ENCODE measurements at places on chromosomes 13 and 19.
A peak's percentile ranks its signal among the peaks of the same experiment; 100 is the strongest.

GRCh38 chr19:13861392-13861713, 15.6 kb upstream of the NANOS3 start:
- no peak for DNase-seq

DNA sequence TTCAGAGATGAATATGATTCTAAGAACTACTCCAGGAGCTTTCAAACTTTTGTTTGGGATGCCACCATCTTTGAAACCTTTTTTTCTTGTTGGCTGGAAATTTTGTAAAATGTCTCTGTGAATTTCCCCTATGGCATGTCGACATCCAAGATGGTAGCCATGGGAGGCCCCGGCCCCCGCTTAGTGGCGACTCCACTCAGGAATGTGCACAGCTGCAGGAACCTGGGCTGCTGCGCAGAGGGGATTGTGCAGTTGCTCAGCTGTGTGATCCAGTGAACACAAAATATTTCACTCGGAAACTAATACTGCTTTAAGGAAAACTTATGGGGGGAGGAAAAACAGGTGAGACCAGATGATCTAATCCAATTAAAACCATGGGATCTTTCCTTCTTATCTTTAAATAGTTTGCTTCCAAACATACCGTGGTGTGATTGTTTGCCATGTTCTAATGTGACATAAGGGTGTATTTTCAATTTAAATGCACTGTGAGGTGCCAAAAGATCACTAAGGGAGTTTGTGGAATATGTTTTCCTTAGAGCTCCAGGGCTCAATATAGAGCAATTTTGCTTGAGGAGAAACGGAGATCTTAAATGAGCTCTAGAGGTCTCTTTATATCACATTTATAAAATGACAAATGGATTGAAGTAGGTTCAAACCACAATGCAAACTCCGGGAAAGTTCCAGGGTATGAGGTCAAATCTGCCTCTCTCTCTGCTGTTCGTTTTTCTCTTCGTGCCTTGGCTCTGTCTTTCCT, 497.7 kb downstream of the FGF9 start:
- DNase-seq, result no peak

DNA sequence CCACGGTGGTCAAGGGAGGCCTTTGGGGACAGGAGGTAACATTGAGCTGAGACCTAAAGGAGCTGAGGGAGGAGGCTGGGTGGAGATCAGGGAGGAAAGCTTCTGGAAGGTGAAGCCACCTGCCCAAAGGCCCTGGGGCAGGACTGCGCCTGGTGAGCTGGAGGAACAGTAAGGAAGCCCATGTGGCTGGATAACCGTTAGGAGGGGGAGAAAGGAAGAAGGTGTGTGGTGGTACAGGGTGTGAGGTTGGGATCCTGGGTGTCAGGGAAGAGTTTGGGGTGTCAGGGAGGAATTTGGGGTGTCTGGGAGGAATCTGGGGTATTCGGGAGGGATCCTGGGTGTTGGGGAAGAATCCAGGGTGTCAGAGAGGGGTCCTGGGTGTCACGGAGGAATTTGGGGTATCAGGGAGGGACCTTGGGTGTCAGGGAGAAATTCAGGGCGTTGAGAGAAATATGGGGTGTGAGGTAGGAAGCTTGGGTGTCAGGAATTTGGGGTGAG, 695 bp downstream of the TICAM1 start:
- no peak for DNase-seq

DNA sequence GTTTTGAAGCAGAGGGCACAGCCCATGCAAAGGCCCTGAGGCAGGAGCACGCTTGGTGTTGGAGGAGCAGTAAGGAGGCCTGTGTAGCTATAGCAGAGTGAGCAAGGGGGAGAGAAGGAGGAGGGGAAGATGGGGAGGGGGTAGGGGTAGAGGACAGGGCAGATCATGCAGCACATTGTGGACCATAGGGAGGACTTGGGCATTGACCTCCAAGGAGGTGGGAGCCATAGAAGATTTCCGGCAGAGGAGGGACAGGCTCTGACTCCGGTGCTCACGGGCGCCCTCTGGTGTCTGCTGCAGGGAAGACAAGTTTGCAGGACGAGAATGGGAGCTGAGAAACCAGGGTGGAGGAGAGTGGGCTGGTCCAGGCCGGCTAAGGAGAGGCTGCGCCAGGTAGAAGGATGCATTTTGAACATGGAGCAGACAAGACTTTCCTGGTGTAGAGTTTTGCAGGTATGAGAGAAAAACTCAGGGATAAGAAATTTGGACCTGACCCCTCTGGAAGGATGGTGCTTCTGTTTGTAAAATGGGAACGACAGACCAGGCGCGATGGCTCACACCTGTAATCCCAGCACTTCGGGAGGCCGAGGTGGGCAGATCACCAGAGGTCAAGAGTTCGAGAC, 13.7 kb upstream of the CREB3L3 start:
- peak; percentile 76 for DNase-seq

DNA sequence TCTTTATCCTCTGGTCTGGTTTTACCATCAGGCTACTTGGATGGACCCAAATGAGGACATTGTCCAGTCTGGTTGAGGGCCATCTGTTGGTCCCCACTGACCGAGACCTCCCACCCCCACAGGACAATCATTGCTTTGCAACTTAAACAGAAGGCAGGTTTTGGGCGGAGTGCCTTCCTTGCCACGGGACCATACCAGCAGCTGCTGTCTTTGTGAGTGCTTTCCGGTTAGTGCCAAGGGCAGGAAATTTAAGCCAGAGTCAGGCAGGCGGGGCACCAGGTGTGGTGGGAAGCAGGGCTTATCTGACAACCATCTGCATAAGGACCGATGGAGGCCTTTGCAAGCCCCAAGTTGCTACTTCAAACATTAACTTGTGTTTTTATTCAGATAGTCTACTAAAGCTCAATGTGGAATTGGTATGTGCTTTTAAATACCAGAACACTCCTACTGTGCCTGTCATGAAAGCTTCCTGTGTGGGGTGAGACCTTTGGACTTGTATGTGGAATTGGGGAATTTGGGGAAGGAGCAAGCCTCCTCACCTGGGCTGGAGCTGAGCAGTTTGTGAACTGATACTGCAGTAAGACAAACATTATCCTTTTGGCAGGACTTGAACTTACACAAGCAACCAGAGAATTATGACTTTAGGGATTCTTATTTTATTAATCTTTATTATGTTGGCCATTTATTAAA, 39.3 kb upstream of the UBE2L5 start:
- no peak for DNase-seq

- DNase-seq, result no peak
Measured at GRCh38 chr13:41709511-41709910, 251.4 kb downstream of the VWA8 start.

DNA sequence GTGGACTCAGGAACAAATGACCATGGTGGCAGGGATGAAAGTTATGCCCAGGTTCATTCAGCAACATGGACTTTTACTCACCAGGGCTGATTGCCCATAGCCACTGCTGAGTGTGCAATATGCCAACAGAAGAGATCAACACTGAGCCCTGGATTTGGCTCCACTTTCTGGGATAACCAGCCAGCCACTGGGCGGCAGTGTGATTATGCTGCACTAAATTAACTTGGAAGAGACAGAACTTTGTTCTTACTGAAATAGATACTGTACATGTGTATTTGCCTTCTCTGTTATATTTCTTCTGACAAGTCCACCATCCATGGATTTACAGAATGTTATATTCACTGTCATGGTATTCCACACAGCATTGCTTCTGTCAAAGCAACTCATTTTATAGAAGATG, 257.4 kb downstream of the TDRD3 start:
- no peak for DNase-seq

DNA sequence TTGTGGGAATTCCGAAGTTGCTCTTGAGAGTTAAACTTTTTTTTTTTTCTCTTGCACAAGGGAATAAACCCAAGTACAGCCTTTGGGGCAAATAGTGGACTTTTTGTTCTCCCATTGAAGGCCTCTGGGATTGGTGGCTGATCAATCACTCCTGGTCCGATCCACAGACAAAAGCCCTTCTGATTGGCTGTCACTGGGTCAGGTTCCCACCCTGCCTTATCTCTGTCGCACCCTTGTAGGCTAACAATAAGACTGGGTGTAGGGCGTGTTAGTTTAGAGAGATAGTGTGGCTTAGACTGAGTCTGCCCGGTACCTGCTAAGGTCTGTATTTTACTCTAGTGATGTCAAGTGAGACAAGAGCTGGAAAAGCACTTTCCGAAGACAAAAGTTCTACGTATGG, 380.8 kb downstream of the NDFIP2 start:
- no peak for DNase-seq

DNA sequence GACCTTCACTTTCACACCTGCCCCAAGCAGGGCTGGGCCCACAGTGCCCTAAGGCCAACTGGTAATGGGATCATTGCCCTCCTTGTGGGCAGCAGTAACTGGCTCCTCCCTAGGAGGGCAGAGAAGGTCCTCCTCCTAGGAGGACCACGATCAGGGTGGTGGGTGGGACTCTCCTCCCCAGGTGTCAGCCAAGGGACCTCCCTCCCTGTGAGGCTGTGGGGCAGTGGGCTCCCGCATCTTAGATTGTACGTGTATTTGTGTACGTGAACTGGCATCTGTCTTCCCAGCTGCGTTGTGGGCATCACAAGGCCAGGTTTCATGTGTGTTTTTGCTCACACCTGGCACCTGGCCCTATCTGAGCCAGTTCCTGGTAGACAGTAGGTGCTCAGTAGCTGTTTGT, 111.8 kb downstream of the SOX1 start:
- no peak for DNase-seq

DNA sequence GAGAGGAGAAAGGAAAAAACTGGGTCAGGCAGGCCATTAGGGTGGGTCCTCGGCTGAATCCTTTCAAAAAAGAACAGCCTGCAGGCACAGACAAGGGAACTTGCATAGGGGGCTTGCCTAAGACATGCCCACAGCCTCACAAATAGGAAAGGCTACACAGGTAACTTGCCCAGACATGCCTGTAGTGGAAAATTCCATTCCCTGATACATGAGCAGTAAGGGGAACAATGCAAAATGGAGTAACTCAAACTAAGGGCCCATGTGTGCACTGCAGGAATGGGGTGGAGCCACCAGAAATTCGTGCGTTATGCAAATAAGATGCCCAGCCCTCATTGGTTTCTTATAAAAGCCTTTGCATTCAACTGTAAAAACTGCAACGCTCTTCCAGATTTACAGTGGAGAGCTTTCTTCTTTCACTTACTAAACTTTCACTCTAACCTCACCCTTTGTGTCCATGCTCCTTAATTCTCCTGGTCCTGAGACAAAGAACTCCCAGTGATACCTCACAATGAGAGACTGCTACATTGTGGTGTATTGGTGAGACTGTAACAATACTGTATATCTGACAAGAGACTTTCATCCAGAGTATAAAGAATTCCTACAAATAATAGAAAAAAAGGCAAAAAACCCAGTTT, 59.5 kb upstream of the SLITRK1 start:
- no peak for DNase-seq

DNA sequence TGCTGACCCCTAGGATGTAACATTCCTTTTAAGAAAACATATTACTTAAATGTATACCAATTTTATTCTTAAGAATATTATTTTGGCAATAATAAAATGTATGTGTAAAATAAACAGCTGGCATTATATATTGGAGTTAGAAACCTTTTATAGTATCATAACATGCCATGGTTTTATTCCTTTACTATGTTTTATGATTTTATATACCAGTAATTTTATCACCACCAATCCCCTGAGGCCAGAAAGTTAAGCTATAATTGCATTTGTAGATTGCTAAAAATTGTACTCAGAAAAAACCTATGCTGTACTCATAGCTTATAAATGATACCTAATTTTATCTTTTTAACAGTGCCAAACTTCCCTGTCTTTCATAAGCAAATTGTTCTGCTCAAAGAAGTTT, 17.9 kb downstream of the GPALPP1 start:
- DNase-seq, result no peak

GRCh38 chr19:5356918-5357317, 16.3 kb upstream of the PTPRS start:
- no peak for DNase-seq

- no peak for DNase-seq
Measured at GRCh38 chr13:60837806-60838205, 440.8 kb downstream of the TDRD3 start.

DNA sequence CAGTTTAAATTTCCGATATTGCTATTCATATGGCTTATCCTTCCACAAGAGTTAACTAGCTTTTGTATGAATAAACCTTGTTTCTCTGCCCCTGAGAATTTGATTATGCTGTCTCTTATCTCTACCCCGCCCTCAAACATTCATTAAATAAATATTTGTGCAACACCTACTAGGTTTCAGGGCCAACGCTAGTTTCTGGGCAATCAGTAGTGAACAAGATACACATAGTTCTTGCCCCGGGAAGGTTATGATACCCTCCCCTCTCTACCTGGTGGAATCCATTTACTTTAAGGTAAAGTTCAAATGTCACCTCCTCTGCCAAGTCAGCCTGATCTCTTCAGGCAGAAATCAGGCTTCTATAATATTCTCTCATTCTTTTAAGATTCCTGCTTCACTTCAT, 16.6 kb upstream of the USP12 start:
- DNase-seq, result no peak

GRCh38 chr13:26133851-26134250, 82.0 kb upstream of the SHISA2 start:
- no peak for DNase-seq

DNA sequence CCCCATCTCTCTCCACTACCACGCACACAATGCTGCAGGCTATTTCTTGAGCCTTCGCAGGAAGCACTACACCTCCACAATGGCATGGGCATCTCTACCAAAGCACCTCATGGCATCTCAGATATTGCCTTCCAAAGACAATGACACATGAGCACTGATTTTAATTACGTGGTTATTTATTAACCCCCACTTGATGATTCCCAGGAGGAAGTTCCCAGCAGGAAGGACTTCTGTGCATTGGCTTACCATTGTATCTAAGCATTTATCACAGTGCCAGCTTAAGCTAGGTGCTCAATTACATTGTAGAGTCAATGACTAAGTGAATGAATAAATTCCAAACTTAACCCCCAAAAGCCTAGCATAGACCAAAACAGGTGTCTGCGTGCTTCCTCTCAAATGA, 101.4 kb downstream of the ABCC4 start:
- DNase-seq, result no peak

DNA sequence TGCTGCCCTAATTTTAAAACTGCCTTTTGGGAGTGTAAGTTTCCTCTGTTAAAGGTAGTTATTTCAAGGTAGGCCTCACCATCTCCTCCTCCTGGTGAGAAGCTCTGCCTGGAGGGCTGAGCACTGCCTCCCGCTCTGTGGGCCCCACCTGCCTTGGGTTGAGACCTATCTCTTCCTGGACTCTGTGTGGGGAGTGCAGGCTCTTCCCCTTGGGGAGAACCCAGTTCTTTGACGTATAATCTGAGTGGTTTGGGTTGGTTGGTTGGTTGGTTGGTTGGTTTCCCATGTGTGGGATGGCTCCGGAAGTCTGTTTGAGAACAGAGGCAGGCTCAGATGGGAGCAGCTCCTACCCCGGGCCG, 39.1 kb downstream of the ACTN4 start:
- DNase-seq, result no peak

DNA sequence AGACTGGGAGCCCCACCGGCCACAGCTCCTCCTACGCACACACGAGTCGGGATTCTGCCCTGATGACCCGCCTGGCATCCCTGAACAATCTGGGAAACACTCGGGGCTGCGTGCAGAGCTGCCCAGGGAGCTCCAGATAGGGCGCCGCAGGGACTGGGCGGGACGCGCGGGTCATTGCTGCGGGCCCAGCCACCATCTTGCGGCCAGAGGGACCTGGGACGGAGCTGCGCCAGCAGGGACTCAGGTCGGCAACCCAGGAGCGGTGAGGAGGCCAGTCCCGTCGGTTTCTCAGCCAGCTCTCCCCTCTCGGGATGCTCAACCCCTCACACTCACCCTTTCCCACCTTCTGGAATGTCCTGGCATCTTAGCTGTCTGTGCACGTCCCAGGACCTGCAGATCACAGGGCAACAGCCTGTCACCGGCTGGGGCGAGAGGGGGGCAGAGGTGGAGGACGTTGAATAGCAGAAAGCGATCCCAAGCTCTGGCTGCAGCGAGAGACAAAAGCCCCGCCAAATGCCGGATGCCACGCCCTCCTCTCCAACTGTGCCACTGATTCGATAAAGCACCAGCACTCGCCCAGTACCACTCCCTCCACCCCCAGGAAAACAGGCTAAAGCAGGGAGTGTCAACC, 20.4 kb upstream of the ZNF91 start:
- DNase-seq, result peak; percentile 22

All from stimulated activated CD4-positive, alpha-beta T cell treated with anti-CD3 and anti-CD28 coated beads, Interleukin-12 subunit alpha, Interleukin-12 subunit beta, amount 100 ng/mL, for 24 hours (primary cell).